ENCODE measurements at places on chromosomes 6 and 20.
A peak's percentile ranks its signal among the peaks of the same experiment; 100 is the strongest.

DNA sequence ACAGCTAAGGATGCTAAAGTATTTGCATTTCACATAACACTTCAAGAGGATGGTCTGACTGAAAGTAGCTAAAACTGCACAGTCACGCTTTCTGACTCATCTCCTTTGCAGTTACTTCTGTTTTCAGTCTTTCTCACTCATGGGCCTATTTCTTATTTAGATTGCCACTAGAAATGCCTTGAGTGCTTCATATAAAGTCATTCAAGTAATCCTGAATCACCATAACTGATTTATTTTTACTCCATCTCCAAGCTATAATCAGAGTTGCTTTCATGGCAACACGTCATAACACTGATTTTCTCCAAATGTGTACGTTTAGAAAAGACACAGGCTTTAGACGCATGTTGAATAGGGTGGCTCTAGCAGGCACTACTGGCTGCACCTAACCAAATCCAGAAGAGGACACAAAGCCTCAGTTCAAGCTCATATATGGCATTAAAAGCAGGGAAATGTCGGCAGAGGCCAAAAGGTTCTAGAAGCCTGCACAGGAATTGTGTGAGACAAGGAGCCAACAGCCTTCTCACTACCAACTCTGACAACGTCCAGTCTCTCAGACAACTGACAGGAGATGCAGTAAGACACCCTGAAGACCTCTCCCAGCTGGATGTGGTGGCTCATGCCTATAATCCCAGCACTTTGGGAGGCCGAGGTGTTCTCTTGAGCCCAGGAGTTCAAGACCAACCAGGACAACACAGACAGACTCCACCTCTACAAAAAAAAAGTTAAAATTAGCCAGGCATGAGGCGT is 64.1 kb upstream of the BEND6 start:
- no peak for DNase-seq

DNA sequence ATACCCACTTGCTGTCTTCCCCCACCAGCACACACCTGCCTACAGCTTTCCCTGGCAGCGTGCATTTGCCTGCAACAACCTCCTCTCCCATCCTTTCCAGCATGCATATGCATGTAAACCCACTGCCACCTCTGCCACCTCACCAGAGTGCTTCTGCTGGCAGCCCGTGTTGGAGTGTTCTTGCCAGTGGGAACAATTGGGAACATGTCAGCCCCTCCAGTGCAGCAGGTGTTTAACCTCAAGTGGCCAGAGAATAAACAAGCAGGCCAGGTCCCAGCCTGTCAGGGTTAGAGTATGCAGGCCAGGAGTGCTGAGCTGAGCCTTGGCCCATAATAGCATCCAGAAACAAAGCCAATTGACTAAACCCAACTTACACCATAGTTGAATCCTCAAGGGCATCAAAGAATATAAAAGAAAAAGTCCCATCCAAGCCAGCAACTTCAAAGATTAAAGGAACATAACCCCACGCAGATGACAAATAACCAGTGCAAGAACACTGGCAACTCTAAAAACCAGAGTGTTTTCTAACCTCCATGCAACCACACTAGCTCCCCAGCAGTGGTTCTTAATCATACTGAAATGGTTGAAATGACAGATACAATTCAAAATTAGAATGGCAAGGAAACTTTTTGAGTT is 1212.1 kb upstream of the CITED2 start:
- no peak for DNase-seq

- DNase-seq: no peak
Observed at GRCh38 chr6:99014061-99014460, 66.3 kb upstream of the FBXL4 start.

- no peak for DNase-seq
Observed at GRCh38 chr6:70222439-70222749, 80.5 kb downstream of the COL9A1 start.

- DNase-seq: no peak
Observed at GRCh38 chr20:47164140-47164539, 192.4 kb downstream of the ZMYND8 start.

DNA sequence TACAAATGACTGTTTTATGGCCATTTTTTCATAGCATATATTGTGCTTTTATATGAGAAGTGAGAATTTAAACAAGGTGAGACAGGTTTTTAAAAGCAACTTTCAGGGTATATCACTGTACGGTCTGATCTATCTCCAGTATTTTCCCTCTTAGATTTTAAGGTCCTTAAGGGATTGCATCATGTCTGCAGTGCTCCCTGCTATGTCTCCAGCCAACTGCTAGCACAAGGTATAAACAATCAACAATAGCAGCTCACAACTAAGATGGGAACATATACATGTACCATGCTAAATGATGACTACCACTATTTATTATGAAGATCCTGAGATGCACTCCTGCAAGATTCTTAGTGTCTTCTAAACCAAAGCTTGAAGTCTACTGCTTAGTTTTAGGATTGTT is 7.2 kb downstream of the FUCA2 start:
- DNase-seq: no peak

DNA sequence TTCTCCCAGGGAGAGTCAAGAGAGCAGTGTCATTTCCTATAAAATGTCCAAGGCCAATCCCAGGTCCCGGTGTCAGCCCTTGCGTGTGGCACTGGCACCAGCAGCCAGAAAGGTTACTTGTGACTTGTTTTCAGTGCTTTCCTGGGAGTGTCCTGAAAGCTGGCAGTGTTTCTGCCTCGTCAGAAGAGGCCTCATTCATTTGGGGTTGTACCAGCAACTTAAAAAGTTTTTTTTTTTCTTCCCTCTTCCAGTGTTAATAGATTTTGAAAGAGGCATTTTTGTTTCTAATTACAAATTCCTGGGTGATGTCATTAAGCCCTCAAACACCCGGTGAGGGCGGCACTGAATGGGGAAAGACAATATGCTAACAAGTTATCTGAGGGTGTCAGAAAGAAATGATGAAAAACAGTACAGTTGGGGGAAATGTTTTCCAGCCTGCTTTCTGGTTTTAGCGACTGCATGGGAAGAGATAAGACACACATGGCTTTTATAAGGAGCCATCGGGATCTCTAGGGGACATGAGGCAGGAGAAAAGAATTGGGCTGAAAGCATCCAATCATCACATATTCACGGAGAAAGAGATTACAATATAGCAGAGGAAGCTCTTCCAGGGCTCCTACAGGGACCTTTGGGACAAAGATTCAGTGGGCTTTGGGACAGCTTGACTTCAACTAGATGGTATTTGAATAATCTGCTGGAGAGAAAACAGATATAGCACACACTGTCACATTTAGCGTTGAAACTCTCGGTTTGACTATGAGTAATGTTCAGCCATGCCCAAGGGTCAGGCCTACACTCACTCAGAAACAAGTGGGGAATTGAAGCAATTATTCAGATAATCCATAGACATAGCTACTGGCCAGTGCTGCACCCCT is 153.0 kb downstream of the BCAS1 start:
- DNase-seq: no peak

GRCh38 chr6:150711584-150712504 is 112.2 kb downstream of the PLEKHG1 start:
- DNase-seq: no peak

DNA sequence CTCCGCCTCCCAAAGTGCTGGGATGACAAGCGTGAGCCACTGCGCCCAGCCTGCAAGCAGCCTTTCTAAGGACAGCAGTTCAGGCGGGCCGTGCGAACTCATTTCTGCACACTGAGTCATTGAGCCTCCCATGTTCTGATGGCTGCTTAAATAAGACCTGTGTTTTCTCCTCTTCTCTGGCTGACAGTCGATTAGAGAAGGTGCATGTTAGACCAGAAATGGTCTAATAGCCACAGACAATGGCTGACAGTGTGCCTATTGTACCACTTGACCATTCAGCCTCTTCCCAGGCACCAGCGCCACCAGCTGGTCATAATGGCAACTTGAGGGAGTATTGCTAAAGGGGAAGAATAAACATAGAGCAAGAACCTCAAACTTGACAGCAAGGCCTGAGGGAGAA is 6.2 kb downstream of the CST11 start:
- peak; percentile 30 for DNase-seq

GRCh38 chr6:118892355-118892991 is 1.5 kb upstream of the ASF1A start:
- no peak for DNase-seq

DNA sequence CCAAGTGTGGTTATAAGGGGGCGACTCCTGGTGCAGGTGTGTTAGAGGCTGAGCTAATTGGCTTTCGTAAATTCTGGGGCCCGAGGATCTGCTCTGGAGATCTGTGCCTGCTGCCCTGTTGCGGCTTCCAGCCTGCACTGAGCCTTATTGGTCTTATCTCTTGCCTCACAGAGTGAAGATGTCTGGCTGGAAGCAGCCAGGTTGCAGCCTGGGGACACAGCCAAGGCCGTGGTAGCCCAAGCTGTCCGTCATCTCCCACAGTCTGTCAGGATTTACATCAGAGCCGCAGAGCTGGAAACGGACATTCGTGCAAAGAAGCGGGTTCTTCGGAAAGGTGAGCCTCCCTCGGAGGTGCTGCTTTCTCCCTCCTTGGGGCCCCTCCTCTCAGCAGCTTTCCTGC is 20.0 kb downstream of the PRPF6 start:
- no peak for DNase-seq

- DNase-seq: no peak
Observed at GRCh38 chr20:37389241-37389747, 43.4 kb downstream of the SRC start.

GRCh38 chr6:157382821-157383220 is 1.8 kb downstream of the ZDHHC14 start:
- no peak for DNase-seq

DNA sequence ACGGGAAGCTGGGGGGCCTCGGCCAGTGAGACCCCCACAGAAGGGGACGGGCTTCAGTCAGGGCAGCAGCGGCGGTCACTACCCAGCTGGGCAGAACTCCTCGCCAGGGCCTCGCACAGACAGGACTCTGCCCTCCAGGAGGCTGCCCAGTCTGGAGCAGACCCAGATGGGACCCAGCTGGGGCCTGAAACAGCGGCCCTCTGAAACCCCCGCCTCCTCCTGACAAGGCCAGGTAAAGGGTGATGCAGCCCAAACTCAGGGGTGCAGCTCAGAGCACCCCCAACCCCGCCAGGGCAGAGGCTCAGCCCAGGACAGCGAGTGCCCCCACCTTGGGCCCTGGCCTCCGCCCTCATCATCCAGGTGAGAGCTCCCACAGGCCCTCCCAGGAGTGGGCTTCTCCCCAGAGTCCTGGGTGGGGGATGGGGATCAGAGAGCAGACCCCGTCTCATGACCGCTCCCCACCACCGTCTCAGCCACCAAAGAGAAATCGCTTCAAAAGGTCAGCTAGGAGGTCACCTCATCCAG is 2.2 kb downstream of the EEF1A2 start:
- no peak for DNase-seq

- no peak for DNase-seq
Observed at GRCh38 chr6:127289934-127290333, 23.3 kb downstream of the RNF146 start.

DNA sequence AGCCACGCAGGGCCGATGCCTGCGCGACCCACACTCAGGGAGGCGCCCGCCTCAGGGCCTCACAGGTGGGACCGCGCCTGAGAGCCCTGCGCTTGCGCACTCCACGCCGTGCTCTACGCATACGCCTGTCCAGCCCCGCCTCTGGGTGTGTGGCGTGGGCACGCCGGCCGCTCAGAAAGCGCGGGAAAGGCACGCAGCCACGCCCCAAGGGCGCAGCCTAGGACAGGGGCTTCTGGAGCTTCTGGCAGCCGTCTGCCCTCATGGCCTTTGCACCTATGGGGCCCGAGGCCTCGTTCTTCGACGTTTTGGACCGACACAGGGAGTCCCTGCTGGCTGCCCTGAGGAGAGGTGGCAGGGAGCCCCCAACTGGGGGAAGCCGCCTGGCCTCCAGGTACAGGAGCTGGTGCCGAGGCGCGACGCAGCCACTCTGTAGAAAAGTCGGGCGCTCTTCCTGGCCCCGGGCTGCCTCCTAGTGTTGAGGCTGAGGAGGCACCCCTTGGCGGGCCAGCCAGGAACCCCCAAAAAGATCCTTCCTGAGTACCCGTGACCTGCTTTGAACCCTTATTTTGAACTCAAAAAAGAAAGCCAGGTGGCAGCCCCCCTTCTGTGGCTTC is at the start of gene SPO11:
SPO11 (plus strand) TSS at position 196 of the 614 bp plus-strand sequence; CDS start at position 261, 65 bp downstream.
- DNase-seq: no peak

GRCh38 chr20:6588296-6588695 is 179.2 kb upstream of the BMP2 start:
- no peak for DNase-seq

GRCh38 chr6:41677124-41677921 is 39.1 kb downstream of the MDFI start:
- no peak for DNase-seq

Data from iPS DF 19.7 (cell line).